ENCODE measurements at places on chromosomes 11 and 22.

GRCh38 chr11:103480421-103480820, 371.2 kb downstream of the DYNC2H1 start:
- DNase-seq, result no peak

DNA sequence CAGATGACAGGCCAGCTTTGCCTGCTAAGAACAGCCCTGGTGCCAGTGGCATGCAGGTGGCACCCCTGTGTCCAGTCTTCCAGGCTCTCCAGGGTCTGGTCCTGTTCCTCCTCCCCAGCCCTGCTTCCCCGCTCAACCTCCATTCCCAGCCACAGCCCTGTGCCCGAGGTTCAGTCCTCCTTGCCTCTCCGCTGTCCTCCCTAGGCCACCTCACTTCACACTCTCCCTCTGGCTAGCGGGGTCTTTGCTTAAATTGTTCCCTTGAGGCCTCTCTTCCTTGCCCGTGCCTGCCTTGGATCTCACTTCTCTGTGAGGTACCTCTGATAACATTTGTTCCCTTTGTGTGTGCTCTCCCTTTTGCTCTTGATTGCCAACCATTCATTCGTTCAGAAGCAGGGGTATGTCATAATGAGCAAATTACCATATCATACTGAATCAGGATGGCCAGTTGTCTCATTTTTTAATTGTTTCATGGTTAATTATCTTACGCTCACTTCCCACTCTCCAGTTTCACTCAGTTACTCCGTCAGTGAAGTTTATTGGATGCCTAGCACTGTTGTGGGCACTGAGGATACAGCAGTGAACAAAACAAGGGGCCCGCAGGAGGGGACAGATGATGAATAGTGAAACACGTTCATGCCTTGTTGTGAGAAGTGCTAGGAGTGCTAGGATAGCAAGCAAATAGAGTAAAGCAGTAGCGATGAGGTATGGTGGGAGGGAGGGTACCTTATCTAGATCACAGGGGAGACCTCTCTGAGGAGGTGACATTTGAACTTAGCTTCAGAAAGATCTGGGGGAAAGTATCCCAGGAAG, 7.4 kb downstream of the BMAL1 start:
- DNase-seq, result no peak

- no peak for DNase-seq
Measured at GRCh38 chr11:109085708-109086373, 336.1 kb upstream of the C11orf87 start.

DNA sequence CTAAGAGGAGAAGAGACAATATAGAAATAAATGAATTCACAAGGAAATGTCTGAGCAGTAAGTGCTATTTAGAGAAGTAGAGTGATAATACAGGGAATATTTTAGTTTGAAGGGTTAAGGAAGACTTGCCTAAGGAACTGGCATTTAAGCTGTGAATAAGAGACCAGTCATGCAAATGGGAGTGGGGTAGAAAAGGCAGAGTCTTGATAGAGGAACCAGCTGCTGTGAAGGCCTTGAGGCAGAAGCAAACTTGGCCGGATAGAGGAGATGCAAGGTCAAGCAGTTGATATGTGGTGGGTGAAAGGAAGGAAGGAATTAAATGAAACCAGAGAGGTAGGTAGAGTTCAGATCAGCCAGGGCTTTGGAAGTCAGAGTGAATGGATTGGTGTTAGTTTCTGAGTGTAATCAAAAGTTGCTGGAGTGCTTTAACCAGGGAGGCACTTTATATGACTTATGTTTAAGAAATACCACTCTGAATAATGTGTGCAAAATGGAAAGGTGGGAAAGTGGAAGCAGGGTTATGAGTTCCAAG, 198.4 kb upstream of the SESN3 start:
- no peak for DNase-seq

GRCh38 chr22:46569848-46570695, 32.7 kb upstream of the CELSR1 start:
- no peak for DNase-seq

DNA sequence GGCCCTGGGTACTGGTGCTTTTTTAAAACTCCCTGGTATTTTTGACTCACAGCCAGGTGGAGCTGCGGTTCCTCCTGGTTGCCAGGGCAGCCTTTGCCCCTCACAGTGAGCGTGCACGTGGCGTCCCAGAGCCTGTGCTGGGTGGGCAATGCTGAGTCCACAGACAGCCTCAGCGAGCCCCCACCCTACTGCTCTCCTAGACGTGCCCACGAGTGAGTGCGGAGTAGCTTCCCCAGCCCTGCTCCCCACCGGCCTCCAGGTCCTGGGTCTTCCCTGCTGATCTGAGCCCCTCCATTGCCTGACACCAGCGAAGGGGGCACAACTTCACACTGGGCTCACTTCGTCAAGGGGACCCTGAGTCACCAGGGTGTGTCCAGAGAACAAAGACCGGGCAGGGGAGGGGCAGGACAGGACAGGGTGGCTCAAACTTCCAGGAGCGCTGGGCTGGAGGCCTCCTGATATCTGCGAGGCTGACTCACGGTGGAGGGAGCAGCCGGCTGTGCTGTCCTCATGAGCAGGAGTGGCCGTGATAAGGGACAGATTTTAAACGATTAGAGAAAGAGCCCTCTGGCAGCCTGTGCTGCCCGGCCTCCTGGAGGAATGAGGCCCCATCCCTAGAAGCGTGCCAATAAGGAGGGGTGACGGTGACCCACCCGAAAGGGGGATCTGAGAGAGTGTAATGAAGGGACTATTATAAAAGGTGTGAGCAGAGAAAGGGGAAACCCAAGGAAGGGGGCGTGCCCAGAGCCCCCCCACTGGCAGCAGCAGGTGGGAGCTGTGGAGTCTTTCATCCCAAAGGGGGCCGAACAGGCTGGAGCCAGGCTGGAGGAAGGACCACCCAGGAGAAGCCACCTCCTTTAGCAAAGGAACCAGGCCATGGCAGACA, 129.3 kb upstream of the FGF3 start:
- DNase-seq, result no peak

- DNase-seq, result no peak
Measured at GRCh38 chr11:78019808-78020207, 3.3 kb downstream of the KCTD14 start.

DNA sequence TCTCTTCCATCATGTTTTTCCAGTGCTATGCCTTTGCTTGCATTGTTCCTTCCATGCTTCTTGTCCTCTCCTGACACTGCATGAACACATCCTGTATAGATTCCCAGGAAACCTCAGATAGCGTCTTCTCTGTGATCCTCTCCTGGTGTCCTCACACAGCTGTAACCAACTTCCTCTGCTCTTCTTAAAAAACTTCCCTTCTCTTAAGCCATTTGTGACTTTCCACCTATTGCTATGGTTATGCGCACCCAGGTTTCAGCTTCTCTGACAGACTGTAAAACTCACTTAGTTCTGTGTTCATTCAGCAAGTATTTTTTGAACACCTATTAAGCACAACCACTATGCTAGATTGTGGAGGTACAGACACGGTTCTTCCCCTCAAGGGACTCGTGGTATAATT, 5.1 kb upstream of the APLP2 start:
- no peak for DNase-seq

GRCh38 chr11:61126256-61126655, 24.0 kb downstream of the CD5 start:
- DNase-seq, result no peak

- DNase-seq, result no peak
Measured at GRCh38 chr11:64710418-64711137, 12.4 kb downstream of the NRXN2 start.

- DNase-seq, result no peak
Measured at GRCh38 chr11:88308576-88308975, 29.0 kb downstream of the CTSC start.

DNA sequence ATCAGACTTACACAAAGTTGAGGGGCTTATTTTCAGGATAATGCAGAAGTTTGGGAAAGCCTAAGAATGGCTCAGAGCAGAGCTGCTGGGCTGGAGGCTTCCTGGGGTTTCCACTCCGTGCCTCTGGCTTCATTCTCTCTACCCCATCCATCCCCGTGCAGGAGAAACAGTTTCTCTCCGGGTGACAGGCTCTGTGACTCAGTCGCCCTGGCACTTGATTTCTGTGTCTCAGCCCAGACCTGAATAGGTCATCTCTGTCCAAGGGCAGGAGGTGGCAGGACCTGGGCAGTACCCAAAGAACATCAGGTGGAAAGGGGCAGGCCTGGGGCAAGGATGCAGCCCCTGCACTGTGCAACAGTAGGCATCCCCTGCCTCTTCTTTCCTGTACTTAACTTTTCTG, 38.4 kb upstream of the RTL6 start:
- no peak for DNase-seq

DNA sequence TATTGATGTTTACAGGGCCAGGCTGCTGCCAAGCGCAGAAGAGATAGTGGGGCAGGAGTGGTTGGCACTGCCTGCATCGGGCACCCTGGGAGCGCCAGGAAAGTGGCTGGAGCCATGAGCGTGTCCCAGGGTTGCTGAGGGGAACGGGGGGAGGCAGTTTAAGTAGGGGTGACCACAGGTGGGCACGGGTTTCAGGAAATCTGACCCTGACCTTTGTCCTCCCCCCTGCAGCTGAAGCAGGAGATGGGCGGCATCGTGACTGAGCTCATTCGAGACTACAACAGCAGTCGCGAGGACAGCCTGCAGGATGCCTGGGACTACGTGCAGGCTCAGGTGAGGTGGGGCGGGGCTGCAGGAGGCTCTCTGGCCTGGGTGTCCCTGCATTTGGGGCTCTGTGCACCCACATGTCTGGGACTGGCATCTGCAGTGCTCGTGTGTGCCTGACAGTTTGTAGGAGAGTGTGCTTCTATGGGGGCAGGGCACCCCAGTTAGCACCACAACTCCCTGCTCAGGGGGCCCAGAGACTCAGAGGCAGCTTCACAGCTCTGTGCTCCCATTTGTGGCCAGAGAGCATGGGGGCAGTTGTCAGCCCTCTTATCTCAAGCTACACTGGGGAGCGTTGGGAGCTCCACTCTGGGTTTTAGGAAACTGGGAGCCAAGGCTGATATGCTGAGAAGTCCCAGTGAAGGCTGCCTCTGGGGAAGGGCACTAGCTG, 49.7 kb downstream of the CD82 start:
- no peak for DNase-seq

- DNase-seq, result no peak
Measured at GRCh38 chr11:105609832-105610781, at the start of gene GRIA4. TSS of gene GRIA4 (plus strand) at chr11:105610073. CDS start at chr11:105610998, 925 bp downstream.

GRCh38 chr11:75469785-75470405, 36.9 kb upstream of the KLHL35 start:
- no peak for DNase-seq

DNA sequence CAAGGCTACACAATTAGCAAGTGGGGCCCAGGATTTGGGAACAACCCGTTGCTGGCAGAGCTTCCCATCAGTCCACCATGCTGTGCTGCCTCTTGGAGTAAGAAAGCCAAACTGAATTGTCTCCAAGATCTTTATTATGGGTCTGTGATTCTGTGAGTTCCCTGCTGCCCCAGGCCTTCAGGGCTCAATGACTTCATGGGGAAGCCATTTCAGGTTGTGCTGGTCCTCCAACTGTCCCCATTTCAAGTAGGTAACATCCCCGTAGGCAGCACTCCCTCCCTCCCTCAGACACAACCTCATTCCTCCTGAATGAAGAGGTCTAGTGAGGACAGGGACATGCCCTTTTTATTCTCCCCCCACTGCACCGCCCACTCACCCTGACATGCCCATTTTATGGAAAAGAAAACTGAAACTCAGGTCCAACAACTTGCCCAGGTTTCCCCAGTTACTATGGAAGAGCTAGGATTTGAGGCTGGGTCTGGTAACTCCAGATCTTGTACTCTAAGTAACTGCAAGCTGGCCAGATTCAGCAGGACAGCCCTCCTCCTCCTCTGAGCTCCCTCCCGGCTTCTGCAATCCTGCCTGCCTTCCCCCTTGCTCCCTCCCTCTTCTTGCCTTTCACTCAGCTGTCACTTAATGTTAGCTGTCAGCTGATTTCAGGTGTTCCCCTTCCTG, 8.2 kb upstream of the YWHAH start:
- DNase-seq, result no peak

DNA sequence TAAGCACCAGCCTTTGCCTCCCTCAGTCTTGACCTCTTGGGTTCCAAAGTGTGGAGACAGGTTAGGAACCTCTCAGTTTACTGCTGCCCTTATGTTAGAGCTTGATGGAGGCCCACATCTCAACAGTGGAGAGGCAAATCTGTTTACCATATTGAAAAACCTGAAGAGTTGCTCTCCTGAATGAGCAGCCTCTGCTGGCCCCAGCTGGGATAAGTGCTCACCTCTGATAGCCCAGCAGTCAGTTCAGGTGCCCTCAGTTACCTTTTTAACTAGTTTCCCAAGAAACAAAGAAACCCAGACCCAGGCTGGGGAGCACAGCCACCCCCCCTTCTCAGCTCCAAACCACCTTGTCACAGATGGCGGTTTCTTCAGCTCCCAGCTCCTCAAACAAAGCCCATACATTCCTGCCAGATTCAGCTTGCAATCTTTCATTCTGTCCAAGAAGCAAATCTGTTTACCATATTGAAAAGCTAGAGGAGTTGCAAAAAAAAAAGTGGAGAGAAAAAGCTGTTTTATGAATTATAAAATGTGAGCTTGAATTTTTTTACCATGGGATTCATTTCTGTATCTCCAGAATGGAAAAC, 57.2 kb downstream of the PPFIBP2 start:
- DNase-seq, result no peak

DNA sequence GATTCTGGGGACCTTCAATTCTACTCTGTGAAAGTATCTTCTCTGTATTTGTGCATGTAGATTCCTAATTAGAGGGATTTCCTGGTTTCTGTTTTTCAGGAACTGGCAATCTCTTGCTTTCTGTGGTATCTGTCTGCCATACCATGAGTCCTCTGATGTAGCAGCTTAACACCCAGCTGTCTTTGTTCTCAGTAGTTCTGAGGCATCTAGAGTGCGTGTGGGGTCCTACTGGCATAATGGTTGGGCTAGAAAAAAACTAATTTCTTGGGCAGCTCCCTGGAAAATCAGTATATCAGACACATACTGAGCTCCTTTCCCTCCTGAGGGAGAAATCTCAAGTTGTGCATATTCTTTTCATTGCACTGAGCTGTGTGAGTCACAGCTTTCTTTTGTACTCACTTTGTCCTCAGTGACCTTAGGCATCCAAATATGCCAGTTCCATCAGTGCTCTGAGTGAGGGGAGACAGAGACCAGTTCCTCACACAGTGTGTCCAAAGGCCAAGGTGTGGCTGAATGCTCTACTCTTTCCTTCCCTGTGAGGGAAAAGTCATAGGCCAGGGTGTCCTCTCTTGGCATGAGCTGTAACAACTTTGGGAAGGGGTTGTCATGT, 35.5 kb upstream of the SLC22A24 start:
- DNase-seq, result no peak

- no peak for DNase-seq
Measured at GRCh38 chr11:60989093-60989650, 17.7 kb downstream of the CD6 start.

GRCh38 chr11:1317993-1318392, 8.6 kb upstream of the TOLLIP start:
- no peak for DNase-seq

GRCh38 chr11:121095561-121095960, 5.5 kb upstream of the TECTA start:
- no peak for DNase-seq

- no peak for DNase-seq
Measured at GRCh38 chr22:28792491-28793383, 7.6 kb downstream of the XBP1 start.
